ENCODE measurements at places on chromosomes 3 and 15.

GRCh38 chr3:123559040-123559861 is 25.6 kb downstream of the HACD2 start:
- DNase-seq = peak; percentile 52

DNA sequence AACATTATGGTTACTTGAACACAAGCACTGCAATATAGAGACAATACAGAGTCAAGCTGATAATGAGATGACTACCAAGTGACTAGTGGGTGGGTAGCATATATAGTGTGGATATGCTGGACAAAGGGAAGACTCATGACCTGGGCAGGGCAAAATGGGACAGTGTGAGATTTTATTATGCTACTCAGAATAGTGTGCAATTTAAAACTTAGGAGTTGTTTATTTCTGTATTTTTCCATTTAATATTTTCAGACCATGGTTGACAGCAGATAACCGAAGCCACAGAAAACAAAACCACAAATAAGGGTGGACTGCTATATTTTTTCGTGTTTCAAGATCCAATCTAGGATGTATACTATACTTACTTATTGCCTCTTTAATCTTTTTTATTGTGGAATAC is 19.6 kb downstream of the GALK2 start:
- no peak for DNase-seq

DNA sequence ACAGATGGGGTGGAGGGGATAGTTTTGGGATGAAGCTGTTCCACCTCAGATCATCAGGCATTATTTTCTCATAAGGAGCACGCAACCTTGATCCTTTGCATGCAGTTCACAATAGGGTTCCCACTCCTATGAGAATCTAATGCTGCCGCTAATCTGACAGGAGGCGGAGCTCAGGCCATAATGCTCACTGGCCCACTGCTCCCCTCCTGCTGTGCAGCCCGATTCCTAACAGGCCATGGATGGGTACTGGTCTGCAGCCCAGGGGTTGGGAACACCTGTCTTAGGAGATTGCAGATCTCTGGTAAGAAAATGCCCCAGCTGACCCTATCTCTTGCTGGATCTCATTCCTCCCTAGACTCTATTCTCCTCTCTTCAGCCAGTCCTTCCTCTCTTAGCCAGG is 6.8 kb downstream of the CSTA start:
- DNase-seq = no peak

DNA sequence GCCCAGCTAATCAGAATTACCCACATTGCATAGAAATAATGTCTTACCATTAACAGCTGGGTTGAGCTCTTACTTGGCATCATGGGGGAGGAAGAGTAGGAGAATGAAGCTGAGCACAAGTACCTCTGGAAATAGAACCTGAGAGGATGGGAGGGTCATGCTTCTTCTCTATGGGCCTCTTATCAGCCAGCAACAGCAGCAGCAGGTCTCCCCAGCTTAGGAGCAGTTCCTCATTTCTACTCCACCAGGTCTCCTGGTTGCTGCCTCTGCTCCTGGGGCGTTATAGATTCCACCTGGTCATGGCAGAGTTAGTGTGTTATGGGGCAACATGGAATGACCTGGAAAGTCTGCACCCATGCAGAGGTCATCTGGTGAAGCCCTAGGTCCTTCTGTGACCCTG is 3.4 kb downstream of the FSD2 start:
- no peak for DNase-seq

Data from activated CD4-positive, alpha-beta T cell treated with anti-CD3 and anti-CD28 coated beads, Interleukin-2, Interleukin-4, amounts not matched to agents 100 ng/mL and 50 ng/mL, durations not matched to agents 16 hours and 8 hours (primary cell).